Activated naive CD4-positive, alpha-beta T cell (primary cell): ENCODE measurements at places on chromosomes 1 and 21.

DNA sequence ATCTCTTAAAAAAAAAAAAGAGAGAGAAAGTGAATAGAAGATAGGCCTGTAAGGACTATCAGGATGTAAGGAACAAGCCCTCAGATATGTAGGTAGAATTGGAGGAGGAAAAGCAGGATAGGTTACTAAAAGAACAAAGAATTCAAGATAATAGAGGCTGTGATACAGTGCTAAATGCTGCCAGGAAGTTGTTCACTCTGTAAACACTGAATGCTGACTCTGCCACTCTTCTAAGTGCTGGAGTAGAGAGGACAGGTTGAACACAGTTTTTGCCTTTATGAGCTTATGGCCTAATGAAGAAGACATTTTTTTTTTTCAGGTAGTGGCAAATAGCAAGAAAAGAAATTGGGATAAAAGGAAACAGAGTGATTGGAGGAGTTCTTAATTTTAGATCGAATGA lies 90.6 kb upstream of the ZNF678 start:
- no peak for DNase-seq

DNA sequence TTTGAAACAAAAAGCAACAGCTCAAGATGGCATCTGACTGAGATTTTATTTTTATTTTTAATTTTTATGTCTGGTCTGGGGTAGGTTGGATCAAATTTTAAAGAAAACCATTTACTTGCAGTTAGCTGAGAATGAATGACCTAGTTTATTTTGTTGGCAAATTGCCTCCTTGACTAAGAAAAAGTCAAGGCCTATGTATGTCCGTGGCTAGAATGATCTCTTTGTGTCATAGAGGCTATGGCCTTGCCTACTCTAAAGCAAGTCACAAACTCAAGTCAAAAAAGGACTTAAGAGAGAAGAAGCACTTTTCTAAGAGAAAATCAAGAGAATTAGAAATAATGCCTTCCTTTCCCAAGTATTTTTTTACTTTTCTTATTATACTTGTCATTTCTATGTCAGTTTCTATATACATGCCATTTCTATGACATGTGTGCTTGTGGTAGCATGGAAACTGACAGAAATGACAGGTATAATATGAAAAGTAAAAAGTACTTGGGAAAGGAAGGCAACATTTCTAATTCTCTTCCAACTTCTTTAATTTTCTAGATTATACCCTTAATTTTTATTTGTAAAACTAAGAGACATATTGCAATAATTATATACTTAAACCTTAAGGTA lies 136.7 kb downstream of the CENPF start:
- DNase-seq: no peak

DNA sequence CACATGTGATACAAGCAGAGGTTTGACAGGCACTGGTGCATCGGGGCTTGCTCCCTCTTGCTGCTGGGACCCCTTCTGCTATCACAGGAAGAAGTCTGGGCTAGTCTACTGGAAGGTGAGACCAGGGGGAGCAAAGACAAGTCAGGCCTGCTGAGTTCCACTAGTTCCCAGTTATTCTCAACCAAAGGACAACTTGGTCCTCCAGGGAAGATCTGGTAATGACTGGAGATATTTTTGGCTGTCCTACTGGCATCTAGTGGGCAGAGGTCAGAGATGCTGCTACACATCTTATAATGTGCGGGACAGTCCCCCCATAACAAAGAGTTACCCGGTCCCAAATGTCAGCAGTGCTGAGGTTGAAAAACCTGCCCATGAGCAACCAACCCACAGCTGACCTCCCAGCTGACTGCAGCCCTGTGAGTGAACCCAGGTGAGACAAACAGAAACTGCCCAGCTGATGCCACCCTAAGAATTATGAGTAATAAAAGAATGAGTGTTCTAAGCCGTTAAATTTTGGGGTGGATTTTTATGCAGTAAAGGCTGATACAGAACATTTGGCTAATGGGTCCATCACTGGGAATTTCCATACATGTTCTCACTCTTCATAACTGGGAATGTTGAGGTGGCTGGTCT lies 71.6 kb downstream of the NENF start:
- no peak for DNase-seq

DNA sequence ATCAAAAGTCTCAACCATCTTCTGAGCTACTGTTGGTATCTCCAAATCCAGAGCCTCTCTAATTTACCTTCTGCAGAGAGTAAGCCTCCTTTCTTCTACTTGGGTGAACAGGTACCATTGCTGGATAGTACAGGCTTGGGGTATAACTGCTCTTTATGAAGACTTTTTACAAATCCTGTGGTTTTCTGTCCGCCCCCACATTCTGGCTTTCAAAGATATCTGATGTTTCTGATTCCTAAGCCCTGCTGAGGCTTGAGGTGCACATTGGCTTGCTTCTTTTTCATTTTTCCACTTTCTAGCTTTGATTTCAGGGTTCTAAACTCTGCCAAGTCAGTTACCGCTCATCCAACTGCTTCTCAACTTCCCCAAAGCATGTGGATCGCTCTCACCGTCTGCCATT lies 37.1 kb downstream of the TENT5C start:
- DNase-seq: no peak

DNA sequence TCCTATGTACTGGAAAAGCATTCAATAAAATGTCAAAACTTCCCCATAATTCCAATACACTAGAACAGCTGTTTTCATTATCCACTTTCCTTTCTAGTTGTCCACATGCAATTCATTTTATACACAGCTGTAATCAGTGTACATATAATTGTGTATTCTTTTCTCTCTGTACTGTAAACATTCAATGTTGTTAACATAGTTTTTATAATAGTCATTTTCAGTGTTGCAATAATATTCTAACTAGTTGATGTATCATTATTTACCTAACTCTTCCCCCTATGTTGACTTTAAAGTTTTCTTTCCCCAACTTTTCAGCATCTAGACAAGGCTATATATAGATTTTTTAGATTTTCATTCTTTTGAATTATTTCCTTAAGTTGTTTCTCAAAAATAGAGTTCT lies 44.4 kb downstream of the DIPK1A start:
- DNase-seq: no peak

DNA sequence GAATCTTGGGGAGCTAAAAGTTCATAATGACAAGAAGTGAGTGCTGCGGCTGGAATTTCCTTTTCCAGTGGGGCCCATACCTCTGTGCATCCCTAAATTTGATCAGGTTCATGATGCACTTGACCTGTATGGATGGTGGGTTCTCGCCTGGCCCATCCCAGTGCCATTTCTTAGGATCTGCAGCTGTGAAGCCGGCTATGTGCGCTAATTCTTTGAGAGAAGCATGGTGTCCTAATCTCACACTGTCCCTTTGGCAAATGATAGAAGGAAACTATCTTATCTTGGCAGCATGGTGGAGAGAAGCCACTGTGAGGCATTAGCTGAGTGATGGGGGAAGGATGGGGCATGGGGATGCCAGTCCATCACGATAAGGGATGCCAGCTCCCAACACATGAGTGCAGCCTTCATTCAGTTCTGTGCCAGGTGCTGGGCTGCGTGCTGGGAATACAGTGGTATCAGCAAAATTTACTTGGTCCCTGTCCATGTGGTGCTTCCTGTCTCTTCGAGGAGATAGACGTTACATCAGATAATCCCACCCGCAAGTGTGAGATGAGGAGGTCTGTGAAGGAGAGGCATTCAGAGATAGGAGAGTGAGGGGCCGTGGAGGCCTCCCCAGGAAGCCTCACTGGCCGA lies 30.5 kb downstream of the STUM start:
- DNase-seq: no peak

GRCh38 chr1:80966266-80966665 lies 834.5 kb upstream of the ADGRL2 start:
- no peak for DNase-seq

GRCh38 chr1:28067523-28068090 lies 20.8 kb downstream of the EYA3 start:
- no peak for DNase-seq

DNA sequence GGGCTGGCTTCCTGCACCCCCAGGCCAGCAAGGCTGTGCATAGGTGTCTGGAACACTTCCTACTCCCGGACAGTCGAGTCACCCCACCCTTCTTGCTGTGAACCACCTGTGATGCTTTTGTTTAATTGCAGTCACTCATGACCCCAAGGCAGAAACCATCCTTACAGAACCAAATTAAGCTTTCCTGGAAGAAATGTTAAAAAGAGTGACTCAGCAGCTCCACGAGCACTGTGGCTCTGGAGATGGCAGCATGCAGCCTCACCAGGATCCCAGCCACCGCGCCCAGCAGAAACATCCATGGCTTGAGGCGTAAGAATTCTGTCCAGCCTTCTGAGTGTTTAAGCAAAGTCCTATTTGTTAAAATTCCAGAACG lies 28.8 kb downstream of the SNAP47 start:
- no peak for DNase-seq

GRCh38 chr1:192786576-192786975 lies 22.3 kb upstream of the RGS2 start:
- no peak for DNase-seq

DNA sequence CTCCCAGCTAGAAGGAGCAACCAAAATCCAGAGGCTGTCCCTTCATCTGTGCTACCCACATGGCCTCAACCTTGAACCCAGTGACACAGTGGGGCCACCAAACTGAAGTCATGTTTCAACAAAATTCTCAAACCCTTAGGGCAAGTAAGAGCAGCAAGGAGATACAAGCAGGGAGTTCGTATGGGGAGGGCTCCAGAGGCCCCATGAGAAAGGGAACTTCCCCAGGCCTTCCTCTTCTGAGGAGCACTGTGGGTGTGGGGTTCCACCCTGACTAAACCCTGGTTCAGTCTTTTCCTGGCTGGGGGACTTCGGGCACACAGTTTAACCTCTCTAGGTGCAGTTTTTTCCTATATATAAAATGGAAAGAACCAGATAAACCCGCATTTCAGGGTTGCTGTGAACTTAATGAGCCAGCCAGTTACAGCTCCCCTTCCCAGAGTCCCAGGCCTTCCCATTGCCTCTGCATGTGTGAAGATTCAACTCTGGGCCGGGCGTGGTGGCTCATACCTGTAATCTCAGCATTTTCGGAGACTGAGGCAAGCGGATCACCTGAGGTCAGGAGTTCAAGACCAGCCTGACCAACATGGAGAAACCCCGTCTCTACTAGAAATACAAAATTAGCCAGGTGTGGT lies 8.0 kb upstream of the THEMIS2 start:
- no peak for DNase-seq

GRCh38 chr1:11151114-11151513 lies 38.0 kb upstream of the ANGPTL7 start:
- no peak for DNase-seq

GRCh38 chr1:208203848-208204609 lies 40.2 kb downstream of the PLXNA2 start:
- DNase-seq: no peak

GRCh38 chr1:60762176-60762575 lies 320.2 kb upstream of the NFIA start:
- no peak for DNase-seq

DNA sequence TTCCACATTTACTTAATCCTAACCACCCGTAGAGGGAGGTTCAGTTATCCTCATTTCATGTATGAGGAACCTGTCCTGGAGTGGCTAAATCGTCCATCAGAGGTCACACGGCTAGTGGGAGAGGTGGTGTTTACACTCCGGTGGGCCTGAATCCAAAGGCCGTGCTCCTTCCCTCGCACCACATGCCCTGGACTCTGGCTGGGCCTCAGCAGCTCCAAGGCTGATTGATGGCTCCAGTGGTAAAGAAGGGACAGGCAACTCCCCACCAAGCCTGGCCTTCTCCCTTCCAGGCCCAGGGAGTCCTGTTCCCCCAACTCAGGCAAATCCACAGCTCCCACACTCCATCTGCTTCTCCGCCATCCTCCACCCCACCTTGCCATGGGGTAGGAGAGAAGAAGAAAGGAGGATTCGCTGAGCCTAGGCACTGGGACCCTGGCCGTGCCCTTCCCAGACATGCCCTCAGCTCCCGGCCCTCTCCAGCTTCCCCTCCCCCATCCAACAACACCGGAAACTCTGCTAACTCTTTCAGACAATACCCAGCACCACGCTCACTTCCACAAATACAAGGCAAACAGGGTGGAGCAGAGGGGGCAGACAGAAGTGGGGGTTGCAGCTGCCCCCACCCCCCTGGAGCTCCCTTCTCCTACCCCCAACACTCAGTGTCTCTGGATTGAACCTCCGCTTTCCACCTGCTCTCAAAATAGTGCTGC lies 10.9 kb downstream of the ARHGEF2 start:
- no peak for DNase-seq

GRCh38 chr1:205662135-205662738 lies 18.1 kb downstream of the SLC45A3 start:
- no peak for DNase-seq

GRCh38 chr1:150841626-150842025 lies 33.6 kb upstream of the CTSK start:
- no peak for DNase-seq

DNA sequence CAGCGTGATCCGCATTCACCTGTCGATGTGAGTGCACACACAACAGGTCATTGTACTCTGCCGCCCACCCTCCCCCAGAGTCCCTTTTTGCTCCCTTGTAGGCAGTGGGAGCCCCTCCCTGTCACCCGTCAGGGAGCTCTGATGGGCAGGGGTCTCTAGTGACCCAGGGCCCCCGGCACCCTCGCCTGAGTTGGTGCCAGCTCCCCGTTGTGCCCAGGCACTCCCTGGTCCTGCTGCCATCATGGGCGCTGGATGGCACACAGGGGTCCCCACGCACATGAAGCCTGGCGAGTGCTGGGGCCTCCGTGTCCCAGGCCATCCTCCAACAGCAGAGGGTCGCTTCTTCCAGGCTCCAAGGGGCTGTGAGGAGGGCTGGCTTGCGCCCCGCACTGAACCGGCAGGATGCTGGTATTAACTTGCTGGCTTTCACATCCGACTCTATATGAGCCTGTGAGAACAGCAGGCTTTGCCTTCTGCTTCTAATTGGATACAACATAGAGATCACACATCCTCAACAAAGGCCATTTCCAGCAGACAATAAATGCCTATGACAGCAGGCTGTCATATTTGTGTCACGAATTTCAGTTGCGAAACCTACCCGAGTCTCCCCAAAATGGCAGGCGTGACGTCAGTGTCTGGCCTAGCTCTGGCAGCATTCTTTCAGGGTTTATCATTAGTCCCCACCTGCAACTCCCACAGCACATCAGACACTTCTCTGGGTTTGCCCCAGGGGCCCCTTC lies 35.4 kb downstream of the KIAA1614 start:
- DNase-seq: no peak

DNA sequence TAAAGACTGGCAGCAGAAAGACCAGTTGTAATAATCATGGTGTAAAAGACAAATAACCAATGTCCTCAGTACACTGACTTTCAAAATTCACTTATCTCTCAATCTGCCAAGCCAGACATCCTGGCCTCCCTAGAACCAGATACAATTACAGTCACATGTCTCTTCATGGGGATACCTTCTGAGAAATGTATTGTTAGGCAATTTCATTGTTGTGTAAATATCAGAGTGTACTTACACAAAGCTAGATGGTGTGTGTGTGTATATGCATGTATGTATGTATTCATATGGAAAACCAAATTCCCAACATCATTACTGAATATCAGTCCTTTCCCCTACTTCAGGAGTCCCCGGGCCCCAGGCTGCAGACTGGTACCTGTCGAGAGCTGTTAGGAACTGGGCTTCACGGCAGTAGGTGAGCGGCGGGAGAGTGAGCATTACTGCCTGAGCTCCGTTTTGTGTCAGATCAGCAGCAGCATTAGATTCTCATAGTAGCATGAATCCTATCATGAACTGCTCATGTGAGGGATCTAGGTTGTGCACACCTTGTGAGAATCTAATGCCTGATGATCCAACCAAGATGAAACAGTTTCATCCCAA lies 65.3 kb upstream of the ZNF326 start:
- no peak for DNase-seq
